ENCODE measurements at places on chromosomes 13 and 19. TPM values are rescaled to one million over a fixed set of nuclear protein-coding genes. Genes with fewer than 3 reads are reported as not detected.

Gene ZC3H4
- total RNA-seq: 51.6 TPM

DNA sequence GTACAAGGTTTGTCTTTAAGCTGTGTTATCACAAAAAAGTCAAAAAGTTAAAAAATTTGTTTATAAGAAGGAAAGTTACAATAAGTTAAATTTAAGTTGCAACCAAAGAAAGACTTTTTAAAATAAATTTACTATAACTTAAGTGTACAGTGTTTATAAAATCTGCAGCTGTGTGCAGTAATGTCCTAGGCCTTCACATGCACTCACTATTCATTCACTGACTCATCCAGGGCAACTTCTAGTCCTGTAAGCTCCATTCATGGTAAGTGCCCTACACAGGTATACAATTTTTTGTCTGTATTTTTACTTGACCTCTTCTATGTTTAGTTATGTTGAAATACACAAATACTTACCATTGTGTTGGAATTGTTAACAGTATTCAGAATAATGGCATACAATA is 667.9 kb upstream of the SLITRK5 start:
- no peak overlapping the region for H3K27ac ChIP-seq
- no peaks in the 10 kb centered on the region for H3K27me3 ChIP-seq
- H3K4me3 ChIP-seq: no peak overlapping the region
- H3K4me1 ChIP-seq: no peaks in the 10 kb centered on the region

GRCh38 chr19:31233295-31233800 is 115.9 kb downstream of the TSHZ3 start:
- H3K4me1 ChIP-seq: no peaks in the 10 kb centered on the region
- no peak for DNase-seq
- H3K36me3 ChIP-seq: no peaks in the 10 kb centered on the region
- no peak overlapping the region for H3K4me3 ChIP-seq
- H3K27me3 ChIP-seq: no peaks in the 10 kb centered on the region
- no peak overlapping the region for H3K27ac ChIP-seq

DNA sequence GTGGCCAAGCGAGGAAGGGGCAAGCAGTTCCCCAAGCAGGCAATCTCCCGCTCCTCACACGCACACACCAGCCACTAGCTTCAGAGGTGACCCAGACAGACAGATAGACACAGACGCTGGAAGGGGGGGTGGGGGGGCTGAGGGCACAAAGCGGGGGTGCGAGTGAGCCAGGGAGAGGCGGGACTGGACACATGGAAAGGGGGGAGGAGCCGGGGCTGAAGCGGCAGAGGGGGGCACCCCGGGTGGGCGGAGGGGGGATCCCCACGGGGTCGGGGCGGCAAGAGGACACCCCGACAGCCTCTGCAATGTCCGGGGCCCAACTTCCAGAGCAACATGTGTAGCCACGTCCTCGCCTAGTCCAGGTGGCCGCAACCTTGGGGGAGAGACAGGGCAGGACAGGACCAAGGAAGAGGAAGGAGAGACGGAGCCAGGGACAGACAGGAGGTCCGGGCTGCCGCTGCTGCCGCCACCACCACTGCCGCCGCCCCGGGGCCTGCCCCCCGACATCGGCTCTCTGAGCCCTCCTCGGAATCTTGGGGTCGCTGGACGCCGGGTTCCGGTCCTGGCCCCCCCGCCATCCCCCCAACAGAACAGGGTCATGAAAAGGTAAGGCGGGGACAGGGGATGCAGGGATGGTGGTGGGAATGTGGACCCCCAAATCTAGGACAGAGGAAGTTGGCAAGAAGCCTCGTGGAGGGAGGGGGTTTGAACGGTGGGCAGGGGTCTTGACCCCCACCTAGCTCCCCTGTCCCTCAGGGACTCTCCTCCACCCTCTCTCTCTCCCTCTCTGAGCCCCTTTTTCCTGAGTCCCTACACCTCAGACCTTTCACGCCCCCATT is 1.1 kb downstream of the GRIN2D start:
- no peak for DNase-seq
- H3K27ac ChIP-seq: no peak overlapping the region
- H3K4me3 ChIP-seq: no peak overlapping the region
- no peaks in the 10 kb centered on the region for H3K36me3 ChIP-seq
- H3K4me1 ChIP-seq: peaks cover 12% of the 10 kb centered on the region

DNA sequence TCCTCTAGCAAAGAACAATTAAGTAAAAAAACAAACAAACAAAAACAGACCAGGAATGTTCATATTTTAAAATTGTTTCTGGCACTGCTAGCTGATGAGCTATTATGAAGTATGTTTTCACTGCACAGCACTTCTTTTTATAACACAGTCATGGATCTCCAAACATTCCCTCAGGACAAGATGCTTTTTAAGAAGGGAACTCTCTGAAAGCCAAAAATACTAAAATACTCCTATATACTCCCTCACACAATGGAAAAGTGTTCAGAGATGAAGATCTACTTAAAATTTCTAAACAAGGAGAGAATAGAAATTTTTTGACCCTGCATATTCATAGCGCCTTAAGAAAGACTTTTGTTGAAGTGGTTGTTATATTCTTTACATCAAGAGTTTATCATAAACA is 926.8 kb downstream of the DIAPH3 start:
- no peak overlapping the region for H3K27ac ChIP-seq
- no peaks in the 10 kb centered on the region for H3K4me1 ChIP-seq
- no peak for DNase-seq
- H3K27me3 ChIP-seq: no peaks in the 10 kb centered on the region
- H3K4me3 ChIP-seq: no peak overlapping the region

Gene PTGER1
- total RNA-seq: not detected

GRCh38 chr19:29630655-29631054 is 24.6 kb downstream of the POP4 start:
- H3K36me3 ChIP-seq: no peaks in the 10 kb centered on the region
- DNase-seq: no peak
- H3K27me3 ChIP-seq: no peaks in the 10 kb centered on the region
- no peak overlapping the region for H3K4me3 ChIP-seq

GRCh38 chr13:50229960-50230661 is 214.9 kb downstream of the KCNRG start:
- no peaks in the 10 kb centered on the region for H3K4me1 ChIP-seq
- no peak overlapping the region for H3K4me3 ChIP-seq
- no peak overlapping the region for H3K27ac ChIP-seq
- no peak for DNase-seq
- H3K36me3 ChIP-seq: no peaks in the 10 kb centered on the region

- no peaks in the 10 kb centered on the region for H3K27me3 ChIP-seq
- H3K27ac ChIP-seq: no peak overlapping the region
- H3K4me3 ChIP-seq: no peak overlapping the region
- no peaks in the 10 kb centered on the region for H3K36me3 ChIP-seq
- DNase-seq: no peak
Observed at GRCh38 chr13:32390048-32390447, 37.9 kb downstream of the N4BP2L1 start.

GRCh38 chr13:26711211-26711610 is 49.4 kb downstream of the GPR12 start:
- DNase-seq: no peak
- no peaks in the 10 kb centered on the region for H3K4me1 ChIP-seq
- no peak overlapping the region for H3K4me3 ChIP-seq
- no peaks in the 10 kb centered on the region for H3K36me3 ChIP-seq
- no peaks in the 10 kb centered on the region for H3K27me3 ChIP-seq

DNA sequence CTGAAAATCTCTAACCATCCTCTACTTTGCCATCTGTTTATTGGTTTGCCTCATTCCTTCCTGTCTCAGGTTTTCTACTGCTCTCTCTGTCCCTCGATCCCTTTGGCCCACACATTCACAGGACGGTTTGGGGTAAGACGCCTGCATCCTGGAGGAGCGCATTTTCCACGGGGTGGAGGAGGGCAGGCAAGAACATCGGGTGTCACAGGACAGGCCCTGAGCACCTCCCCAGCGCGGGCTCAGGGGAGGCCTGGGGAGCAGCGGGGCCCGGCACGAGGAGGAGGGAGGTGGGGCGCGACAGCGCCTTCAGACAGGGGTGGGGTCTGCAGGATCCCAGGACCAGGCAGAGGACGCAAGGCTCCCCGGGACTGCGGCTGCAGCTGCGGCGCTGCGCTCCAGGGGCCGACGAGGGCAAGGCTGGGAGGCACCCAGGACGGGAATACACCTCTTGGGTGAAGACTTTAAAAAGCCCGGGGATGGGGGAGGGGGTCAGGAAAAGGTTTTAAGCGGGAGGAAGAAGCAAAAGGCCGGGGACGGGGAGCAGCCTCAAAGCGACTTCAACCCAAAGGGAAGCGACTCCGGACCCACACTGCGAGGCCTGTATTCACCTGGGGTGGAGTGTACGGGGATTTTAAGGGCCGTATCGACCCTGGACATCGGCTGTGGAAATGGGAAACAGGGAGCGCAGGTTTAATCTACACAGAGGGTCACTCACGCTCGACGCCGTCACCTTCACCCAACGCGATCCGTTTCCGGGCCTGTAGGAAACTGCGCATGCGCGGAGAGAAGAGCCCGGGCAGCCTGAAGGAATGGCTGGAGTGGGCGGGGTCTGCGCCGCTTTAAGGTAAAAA is at the start of gene ZNF415:
TSS of gene ZNF415 (minus strand) at position 770 of the 851 bp plus-strand sequence. CDS start 10,234 bp downstream, outside the sequence.
- H3K4me3 ChIP-seq: peak within 1 kb of the TSS; percentile 60
- peak; percentile 90 for DNase-seq
- H3K36me3 ChIP-seq: no peaks in the 10 kb centered on the region
- peaks cover 4% of the 10 kb centered on the region for H3K4me1 ChIP-seq

DNA sequence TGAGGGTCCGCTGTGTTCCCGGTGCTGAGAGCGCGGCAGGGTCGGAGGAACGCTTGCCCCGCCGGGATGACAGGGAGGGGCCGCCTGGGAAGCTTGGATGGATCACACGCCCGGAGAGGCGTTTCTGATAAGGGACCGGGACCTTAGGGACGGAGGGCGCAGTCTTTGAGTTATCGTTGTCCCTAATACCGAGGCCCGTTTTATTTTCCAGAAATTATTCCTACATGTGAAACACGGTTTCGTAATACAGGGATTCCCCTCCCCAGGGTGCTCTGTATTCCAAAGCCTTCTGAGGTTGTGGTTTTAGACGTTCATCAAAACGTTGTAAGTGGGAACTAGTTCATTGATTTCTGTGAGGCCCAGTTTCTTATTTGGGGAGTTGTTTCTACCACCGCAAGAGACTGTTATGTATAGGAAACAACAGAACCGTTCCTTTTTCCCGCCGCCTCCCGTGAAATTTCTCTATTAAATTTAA is 752 bp downstream of the PDCD5 start:
- H3K4me1 ChIP-seq: peaks cover 2% of the 10 kb centered on the region
- H3K36me3 ChIP-seq: no peaks in the 10 kb centered on the region
- H3K27me3 ChIP-seq: no peaks in the 10 kb centered on the region

- H3K27ac ChIP-seq: no peak overlapping the region
- DNase-seq: no peak
- no peaks in the 10 kb centered on the region for H3K36me3 ChIP-seq
- H3K4me1 ChIP-seq: peaks cover 34% of the 10 kb centered on the region
- no peaks in the 10 kb centered on the region for H3K27me3 ChIP-seq
Observed at GRCh38 chr13:110334256-110334655, 27.2 kb downstream of the COL4A2 start.

DNA sequence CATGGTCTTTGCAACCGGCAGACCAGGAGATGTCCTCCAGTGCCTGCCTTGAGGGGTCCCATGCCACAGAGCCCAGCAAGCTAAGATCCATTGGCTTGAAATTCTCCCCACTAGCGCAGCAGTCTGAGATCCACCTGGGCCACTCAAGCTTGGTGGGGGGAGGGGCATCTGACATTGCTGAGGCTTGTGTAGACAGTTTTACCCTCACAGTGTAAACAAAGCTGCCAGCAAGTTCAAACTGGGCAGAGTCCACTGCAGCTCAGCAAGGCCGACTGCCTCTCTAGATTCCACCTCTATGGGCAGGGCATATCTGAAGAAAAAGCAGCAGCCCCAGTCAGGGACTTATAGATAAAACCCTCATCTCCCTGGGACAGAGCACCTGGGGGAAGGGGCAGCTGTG is 32.0 kb upstream of the ITM2B start:
- no peaks in the 10 kb centered on the region for H3K27me3 ChIP-seq
- no peak overlapping the region for H3K4me3 ChIP-seq

GRCh38 chr19:11540645-11541044 is 2.0 kb downstream of the CNN1 start:
- peak overlapping the region; percentile 40 for H3K27ac ChIP-seq
- DNase-seq: no peak
- peaks cover 4% of the 10 kb centered on the region for H3K4me1 ChIP-seq
- peak overlapping the region; percentile 57 for H3K4me3 ChIP-seq

Gene F7
- total RNA-seq: not detected

Measured in ovary (tissue), 10 donors.